ENCODE measurements at places on chromosomes 1 and 21.

GRCh38 chr1:204407295-204407971 lies 4.2 kb downstream of the PPP1R15B start:
- no peak for DNase-seq

DNA sequence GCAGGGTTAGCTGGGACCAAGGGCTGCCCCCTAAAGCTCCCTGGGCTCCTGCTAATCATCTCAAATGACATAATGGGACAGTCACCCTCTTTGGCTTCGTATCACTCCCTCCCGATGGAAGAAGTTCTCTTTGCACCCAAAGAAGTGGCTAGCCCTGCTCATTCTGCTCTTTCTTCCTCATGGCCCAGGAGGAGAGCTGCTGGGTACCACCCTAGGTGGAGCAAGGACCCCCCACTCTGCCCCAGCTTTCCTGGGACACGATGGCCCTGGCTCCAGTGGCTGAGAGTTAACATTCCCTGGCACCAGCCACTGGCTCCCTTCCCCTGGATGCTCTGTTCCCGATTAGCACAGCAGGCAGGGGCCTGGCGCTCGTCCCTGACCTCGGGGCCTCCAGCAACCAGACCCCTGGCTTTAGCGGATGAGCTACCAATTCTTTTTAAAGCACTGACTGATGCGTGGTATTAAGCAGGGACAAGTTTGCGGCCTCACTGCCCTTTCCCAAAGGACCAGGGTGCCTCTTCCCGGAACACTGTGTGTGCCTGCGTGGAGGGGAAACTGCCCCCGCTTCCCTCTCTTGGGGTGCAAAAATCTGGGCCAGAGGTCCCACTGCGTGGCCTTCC lies 1.2 kb downstream of the MYOM3 start:
- no peak for DNase-seq

DNA sequence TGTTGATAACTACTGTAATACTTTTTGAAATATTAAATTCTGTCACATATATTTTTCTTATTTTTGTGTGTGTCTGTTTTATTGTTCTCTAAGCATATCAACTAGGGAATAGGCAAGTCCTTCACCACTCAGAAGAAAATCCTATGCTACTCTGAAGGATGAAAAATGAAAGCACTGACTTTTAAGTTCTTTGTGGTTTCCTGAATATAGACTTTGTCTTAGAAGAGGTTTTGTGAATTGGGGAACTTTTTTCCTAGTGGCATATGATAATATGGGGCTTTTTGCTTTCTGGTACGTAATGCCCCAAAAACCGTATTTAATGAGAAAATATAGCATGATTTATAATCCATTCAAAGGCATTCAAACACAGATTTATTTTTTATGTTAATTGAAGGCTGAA lies 136.0 kb downstream of the SNX7 start:
- DNase-seq: no peak

GRCh38 chr1:17089506-17089905 lies 29.7 kb downstream of the PADI2 start:
- no peak for DNase-seq

DNA sequence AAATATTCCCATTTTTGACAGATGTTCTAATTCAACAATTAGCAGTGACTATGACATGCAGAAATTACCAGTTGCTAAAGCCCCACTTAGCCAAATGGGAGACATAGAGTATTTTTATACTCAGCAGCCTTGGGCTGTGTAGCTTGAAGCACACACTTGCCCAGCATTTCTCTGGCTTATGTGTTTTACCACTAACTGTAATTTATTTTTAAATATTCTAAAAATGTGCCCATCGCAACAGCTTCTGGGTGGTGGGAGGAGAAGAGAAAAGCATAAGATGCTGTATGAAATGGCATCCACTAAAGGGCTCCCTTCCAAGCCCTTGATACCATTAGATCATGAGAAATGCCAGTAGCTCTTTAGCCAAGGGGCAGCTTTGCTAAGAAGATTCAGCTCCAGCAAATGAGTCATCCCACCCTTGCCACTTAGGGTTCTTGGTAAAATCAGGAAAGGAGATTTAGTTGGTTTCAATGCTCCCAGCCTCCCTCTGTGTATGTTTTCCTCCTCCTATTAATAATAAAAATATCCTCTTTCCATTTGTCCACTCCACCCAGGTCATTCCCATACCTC lies 462.7 kb upstream of the DEPDC1 start:
- no peak for DNase-seq

GRCh38 chr1:10592373-10592772 lies 117.6 kb downstream of the PEX14 start:
- DNase-seq: no peak

All from esophagus squamous epithelium (tissue), 5 donors.